ENCODE measurements at places on chromosomes 3 and 15.

DNA sequence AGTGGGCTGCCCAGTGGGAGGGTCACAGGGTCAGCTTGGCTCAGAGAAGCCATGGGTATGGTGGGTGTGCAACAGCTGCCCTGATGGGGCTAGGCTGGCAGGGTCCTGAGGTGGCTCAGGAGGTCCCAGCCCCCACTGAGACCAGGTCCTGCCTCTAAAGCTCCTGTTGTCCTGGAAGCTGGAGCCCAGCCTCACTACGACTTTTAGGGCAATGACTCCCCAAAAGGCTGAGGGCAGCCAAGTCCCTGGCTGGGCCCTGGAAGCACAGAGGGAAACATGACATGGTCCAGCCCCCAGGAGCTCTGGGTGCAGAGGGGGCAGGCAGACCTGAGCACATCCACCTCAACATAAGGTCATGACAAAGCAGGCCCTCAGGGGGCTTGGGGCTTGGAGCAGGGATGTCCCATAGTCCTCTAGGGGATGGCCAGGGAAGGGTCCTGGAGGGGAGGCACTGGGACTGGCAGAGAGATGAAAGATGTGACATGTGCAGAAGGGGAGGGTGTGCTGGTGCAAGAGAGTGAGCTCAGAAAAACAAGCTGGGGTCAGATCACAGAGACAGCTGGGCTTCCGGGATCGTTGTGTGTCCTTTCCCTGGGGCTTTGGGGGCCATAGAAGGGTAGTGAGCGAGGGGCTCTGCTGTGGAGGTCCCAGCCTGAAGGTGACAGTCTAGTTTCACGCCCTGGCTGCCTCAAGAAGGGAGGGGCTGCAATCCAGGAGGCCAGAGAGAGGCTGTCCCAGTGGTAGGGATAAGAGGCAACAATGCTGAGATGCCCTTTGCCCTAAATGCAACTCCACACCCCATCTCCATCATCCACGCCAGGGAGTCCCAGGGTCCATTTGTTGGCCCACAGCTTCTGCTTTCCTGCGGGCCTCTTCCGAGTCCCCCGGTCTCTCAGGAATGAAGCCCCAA lies 639 bp upstream of the ITIH3 start:
- no peak for DNase-seq

- DNase-seq, result no peak
Measured at GRCh38 chr15:40696228-40696627, 1.3 kb downstream of the RAD51 start.

GRCh38 chr3:159782724-159783421 lies 205.8 kb upstream of the IL12A start:
- no peak for DNase-seq

GRCh38 chr15:70522323-70522966 lies 240.9 kb downstream of the UACA start:
- DNase-seq, result no peak

DNA sequence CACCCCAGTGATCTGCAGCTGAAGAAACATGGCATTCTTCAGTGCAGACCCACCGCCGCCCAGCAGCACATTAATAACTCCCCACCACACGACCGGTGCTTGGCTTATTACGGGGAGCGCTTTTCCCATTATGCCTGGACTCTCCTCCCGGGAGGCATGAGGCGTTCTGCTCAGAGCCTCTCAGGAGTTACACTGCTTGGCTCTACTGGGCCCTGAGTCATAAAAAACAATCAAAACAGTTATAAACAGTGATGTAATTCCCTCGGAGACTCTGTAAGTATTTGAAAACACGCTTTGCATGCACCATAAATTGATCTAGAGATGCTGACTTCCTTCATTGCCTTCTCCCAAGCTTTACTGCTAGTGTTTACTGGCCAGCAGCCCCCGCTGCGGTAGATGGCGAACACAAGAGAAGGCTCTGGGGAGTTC lies 77.1 kb upstream of the SNRPA1 start:
- no peak for DNase-seq

DNA sequence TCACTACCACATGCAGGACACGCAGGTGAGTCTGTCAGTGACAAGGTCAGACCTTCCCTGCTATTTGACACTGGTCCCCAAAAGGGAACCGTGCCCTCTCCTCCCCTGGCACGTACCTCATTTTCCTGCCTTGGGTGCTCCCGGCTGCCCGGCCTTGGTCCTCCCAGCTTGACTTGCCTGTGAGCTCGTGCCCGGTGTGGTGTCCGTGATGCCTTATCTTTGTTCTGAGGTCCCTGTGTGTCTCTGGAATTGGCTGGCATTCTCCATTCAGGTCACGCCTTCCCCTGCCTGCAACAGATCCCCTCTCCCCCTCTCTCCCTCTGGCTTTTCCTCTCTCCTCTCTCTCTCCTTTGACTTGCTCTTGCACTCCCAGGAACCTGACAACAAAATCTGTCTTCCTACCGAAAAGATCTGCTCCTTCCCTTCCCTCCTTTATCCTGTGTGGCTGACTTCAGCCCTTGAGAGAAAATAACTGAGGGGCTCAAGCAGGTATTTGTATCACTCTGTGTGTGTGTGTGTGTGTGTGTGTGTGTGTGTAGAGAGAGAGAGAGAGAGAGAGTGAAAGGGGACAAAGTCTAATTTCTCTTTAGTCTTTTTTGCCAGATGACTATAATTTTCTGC lies at the start of gene MASP1:
MASP1 (minus strand) TSS at position 226 of the 621 bp plus-strand sequence; CDS start at position 121, 105 bp downstream.
- no peak for DNase-seq

GRCh38 chr15:41820791-41821423 lies 7.0 kb upstream of the JMJD7 start:
- DNase-seq, result no peak

- DNase-seq, result no peak
Measured at GRCh38 chr3:187955587-187955952, 198.4 kb upstream of the LPP start.

DNA sequence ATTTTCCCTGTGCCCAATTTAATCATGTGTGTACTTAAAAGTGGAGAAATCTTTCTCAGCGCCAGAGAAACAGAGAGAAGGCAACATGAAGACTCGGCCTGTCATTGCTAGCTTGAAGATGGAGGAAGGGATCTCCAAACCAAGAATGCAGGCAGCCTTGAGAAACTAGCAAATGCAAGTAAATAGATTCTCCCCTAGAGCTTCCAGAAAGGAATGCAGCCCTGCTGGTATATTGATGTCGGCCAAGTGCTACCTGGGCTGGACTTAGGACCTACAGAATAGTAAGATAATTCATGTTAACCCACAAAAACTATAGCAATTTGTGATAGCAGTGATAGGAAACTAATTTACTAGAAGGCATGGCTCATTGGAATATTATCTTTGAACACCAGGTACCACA lies 150.9 kb upstream of the ABI3BP start:
- DNase-seq, result no peak

GRCh38 chr15:64389036-64389435 lies 1.4 kb downstream of the TRIP4 start:
- DNase-seq, result no peak

DNA sequence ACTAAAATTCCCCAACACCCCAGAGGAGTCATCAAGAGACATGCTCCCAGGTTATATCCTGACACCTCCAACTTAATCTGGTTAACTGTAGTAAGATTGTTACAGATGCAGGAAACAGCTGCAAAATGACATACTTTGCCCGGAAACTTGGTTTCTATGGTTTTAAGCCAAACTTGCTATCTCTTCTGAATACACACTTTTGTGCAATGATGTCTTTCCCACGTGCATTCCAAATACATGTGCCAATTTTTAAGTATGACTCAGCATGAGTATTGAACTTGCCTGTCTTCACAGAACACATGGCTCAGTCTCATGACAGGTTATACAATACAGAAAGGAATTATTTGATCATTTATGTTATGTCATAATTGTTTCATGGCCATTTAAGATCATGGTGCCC lies 207.0 kb upstream of the DCBLD2 start:
- DNase-seq, result no peak

DNA sequence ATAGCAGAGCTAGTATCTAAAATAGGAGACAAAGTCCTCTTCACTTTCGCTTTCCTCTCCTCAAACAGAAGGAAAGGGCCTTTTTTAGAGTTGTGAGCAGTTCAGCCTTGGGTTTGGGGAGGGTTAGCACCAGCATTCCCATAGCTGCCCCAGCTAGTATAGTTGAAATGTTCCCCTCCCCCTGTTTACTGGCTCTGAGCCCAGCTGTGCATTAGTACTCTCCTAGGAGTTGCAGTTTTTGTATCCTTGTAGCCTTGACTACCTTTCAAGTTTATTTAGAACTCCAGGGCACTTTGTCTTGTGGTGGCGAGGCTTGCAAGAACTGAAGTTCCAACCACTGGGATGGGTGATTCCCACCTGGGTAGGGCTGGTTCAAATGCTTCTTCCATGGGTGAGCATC lies 245.1 kb upstream of the NAALADL2 start:
- DNase-seq, result no peak

DNA sequence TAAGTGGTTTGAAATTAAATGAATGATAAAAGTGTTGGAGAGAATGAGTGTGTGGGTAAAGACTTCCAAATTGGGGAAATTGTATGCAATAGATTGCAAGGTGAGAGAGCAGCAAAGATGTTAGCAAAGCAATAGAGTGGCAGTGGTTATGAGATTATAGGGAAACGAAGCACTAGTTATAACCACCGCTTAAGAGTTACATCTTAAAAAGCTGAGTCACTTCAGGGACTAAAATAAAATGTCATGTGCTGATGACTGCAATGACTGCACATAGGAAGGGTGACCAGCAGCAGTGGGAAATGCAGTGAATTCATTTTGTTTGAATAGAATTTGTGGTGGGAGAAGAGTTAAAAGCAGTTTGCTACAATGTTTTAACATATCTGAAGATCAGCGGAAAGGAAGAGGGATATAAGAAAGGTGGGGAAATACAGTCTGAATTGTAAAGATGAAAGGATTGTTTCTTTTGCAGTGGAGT lies 127.3 kb downstream of the RAP2B start:
- DNase-seq, result no peak

- no peak for DNase-seq
Measured at GRCh38 chr3:102207151-102207571, 227.7 kb upstream of the ZPLD1 start.

DNA sequence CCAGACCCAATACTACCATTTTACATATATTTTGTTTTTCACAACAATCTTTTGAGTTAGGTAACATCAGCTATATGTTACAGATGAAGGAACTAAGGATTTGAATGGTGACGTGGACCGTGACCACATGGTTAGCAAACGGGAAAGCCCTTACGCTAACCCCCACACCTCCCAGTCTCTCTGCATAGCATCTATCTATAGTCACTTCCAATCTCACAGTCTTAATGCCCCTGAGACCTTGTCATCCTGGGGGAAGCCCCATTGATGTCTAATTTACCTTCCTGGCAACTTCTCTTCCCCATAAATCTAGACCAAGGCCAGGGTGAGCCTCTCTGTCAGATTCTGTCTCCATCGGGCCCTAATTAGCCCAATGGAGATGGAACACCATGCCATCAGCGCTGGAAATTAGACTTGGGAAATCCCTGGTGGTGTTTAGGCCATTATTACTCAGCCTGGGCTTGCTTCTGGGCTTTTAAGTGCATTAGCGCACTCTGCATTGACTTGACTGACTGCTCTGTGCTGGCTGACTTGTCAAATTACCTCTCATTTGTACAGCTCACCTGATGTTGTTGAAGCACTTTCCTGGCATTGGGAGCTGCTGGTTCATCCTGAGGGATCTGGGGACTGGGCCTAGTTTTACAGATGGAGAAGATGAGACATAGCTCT lies 34.0 kb upstream of the SH3GL3 start:
- no peak for DNase-seq

DNA sequence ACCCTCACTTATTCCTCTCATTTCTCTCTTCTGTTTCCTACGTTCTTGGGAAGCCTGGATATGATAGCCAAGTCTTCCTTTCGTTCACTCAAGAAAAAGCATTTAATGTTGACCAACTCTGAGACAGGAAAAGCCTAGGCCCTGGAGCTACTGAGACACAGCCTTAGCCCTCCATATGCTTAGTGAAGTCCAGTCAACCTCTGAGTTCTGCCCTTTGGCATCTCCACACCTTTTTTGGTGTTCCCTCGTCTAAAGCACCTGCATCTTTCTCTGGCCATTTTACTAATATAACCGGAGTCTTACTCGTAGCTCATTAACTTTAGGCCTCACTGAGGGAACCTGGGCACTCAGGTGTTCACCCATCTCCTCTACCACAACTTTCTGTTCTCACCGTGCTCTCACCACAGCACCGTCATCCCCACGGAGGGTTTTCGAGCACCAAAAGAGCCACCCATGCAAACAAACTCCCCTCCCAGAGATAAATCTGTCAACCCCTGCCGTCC lies 632 bp downstream of the MTHFS start:
- DNase-seq, result no peak

DNA sequence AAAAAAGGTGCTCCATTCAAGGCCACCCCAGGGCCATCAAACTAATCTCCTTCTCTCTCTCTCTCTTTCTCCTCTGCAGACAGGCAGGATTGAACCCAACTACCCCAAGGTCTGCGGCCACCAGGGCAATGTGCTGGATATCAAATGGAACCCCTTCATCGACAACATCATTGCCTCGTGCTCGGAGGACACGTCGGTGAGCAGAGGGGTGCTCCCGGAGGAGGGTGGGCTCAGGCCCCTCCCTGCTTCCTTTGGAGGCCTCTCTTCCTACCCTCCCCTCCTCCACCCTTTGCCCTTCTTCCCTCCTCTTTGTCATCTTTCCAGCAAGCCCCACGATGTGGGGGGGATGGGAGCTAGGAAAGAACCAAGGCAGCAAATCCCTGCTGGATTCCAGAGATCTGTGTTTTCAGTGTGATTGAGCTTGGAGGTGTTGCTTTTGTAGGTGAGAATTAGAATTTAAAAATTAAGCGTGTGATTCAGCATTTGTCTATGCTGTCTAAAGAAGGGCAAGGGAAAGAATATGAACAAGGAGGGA lies 116.3 kb downstream of the CORO2B start:
- no peak for DNase-seq

GRCh38 chr15:59388670-59389069 lies 16.0 kb upstream of the MYO1E start:
- no peak for DNase-seq

GRCh38 chr3:69659180-69659910 lies 79.9 kb upstream of the MITF start:
- no peak for DNase-seq

- no peak for DNase-seq
Measured at GRCh38 chr15:95429345-95429744, 901.2 kb upstream of the NR2F2 start.

GRCh38 chr15:71146580-71146982 lies 31.3 kb downstream of the THSD4 start:
- DNase-seq, result no peak

DNA sequence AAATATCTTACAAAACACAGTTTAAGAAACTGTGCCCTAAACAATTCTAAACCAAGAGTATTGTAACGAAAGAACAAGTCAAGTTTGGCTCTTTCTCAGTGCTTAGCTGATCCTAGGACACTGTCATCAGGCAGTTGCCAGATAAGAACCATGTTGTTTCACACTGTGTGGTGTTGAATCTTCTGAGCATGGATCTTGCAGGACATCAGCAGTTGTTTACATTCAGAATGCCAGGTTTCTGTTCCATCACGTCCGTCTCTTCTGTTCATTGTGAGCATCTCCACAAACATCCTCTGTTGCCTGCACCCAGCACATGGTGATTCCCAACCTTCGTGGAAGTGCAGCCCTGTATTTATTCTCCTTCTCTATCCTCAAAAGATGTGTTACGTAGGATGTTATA lies 67.9 kb downstream of the DCUN1D1 start:
- DNase-seq, result no peak

Measured in activated naive CD4-positive, alpha-beta T cell (primary cell).